ENCODE measurements at places on chromosomes 16 and 17.
A peak's percentile ranks its signal among the peaks of the same experiment; 100 is the strongest.

- no peak for DNase-seq
Observed at GRCh38 chr17:68401288-68401687, 56.0 kb downstream of the WIPI1 start.

DNA sequence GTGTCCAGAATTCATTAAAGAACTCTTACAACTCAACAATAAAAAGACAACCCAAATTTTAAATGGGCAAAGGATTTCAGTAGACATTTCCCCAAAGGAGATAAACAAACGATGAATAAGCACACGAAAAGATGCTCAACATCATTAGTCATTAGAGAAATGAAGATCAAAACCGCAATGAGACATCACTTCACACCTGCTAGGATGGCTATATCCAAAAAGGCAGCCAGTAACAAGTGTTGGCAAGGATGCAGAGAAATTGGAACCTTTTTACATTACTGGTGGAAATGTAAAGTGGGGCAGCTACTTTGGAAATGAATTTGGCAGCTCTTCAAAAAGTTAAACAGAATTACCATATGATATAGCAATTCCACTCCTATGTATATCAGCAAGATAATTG lies 42.0 kb downstream of the PITPNM3 start:
- no peak for DNase-seq

GRCh38 chr16:61957075-61957855 lies 79.0 kb downstream of the CDH8 start:
- no peak for DNase-seq

DNA sequence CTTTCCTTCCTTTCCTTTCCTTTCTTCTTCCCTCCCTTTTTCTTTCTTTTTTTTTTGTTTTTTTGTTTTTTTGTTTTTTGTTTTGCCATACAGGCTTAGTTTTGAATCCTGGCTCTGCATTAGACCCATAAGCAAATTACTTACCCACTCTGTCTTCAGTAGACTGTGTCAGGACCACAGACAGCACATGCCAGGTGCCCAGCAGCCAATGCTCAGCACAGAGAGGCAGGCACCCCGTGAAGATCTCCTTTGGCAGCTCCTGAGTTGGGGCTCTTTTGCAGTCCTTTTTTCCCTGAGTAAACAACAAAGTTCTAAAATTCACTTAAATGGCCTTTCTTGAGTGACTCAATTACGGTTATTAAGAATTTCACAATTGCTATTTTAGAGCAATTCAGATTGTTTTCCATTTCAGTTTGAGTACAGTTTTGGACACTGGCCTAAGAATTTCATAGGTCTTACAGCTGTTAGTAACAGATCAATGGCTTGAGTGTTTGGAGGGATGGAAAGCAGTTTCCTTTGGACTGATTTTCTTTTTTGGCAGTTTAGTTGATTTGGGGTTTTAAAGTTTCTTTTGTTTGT lies 26.2 kb upstream of the SLC5A11 start:
- no peak for DNase-seq

GRCh38 chr17:79690466-79690865 lies 40.3 kb upstream of the ENPP7 start:
- DNase-seq = no peak

DNA sequence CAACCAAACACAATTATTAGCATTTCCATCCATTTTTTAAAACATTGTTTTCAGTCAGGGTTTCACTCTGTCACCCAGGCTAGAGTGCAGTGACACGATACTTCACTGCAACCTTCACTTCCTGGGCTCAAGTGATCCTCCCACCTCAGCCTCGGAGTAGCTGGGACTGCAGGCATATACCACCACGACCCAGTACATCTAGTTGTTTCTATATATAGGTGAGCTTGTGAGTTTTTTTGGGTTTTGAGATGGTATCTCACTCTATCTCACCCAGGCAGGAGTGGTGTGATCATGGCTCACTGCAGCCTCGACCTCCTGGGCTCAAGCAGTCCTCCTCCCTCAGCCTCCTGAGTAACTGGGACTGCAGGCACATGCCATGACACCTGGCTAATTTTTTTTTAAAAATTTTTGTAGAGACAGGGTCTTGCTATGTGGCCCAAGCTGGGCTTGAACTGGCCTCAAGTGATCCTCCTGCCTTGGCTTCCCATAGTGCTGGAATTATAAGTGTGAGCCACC lies 21.5 kb upstream of the ATP5MC1 start:
- peak; percentile 42 for DNase-seq

DNA sequence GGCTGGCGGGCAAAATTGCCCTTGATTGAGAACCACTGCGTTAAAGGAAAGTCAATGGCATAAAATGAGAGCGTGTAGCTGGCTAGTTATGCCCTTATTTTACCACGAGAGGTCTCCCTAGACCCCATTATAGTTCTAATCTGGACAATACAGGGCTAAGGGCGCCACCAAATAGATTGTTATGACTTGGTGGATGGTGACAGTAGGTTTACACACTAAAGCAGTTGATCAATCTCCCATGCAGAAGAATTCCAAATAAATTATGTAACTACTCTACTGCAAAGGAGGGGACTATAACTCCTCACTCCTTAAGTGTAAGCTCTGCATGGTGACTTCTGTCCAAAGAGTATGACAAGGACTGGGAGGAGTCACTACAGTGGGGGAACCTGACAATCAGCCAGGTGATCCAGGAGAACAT lies 20.4 kb upstream of the YPEL2 start:
- peak; percentile 90 for DNase-seq

- no peak for DNase-seq
Observed at GRCh38 chr17:34725725-34726124, 146.3 kb downstream of the TMEM132E start.

- DNase-seq = no peak
Observed at GRCh38 chr17:34826332-34826731, 134.9 kb downstream of the CCT6B start.

DNA sequence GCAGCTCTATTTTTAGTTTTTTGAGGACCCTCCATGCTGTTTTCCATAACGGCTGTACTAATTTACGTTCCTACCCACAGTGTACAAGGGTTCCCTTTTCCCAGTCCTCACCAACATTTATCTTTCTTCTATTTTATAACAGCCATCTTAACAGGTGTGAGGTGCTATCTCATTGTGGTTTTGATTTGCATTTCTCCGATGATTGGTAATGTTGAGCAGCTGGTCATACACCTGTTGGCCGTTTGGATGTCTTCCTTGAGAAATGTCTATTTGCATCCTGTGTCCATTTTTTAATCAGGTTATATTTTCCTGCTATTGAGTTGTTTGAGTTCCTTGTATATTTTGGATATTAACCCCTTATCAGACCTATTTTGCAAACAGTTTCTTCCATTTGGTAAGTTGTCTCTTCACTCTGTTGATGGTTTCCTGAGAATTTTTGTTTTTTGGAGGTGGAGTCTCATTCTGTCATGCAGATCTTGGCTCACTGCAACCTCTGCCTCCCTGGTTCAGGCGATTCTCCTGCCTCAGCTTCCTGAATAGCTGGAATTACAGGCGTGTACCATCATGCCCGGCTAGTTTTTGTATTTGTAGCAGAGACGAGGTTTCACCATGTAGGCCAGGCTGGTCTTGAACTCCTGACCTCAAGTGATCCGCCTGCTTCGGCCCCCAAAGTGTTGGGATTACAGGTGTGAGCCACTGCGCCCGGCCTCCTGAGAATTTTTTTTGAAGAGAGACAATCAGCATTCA lies 279.6 kb downstream of the SNX29 start:
- no peak for DNase-seq

- DNase-seq = no peak
Observed at GRCh38 chr17:74383141-74383540, 15.8 kb downstream of the GPR142 start.

GRCh38 chr16:67148656-67149275 lies 2.0 kb downstream of the B3GNT9 start:
- DNase-seq = no peak

DNA sequence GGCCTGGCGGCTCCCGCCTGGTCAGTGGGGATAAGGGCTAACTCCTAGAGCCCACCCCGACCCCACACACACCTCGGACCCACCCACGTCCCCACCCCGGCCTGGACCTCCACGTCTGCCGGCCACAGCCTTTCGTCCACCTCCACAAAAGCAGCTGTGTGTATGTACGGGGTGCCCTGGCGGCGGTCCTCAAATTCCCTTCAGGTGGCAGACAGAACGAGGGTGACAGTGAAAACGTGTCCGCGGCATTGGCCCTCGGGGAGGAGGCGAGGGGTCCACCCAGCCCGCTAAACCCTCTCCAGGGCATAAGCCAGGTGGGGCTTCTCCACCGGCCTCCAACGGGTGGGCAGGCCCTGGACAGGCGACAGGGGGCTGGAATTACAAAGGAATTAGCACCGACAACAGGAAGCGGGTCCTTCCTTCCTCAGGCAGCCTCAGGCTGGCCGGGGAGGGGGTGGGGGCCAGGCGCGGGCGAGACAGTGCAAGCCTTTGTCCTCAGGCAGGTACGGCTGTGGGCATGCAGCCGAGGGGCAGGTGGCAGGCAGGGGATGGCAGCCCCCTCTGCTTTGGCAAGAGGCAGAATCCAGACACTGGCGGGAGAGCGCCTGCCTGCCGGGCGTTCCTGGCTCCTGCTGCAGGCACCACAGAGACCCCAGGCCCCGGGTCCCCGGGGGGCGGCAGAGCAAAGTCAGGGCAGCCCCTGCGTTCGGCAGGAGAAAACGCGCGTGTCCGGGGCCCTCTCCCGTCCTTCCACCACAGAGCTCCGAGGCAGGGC lies 12.3 kb upstream of the PITPNA start:
- DNase-seq = no peak

DNA sequence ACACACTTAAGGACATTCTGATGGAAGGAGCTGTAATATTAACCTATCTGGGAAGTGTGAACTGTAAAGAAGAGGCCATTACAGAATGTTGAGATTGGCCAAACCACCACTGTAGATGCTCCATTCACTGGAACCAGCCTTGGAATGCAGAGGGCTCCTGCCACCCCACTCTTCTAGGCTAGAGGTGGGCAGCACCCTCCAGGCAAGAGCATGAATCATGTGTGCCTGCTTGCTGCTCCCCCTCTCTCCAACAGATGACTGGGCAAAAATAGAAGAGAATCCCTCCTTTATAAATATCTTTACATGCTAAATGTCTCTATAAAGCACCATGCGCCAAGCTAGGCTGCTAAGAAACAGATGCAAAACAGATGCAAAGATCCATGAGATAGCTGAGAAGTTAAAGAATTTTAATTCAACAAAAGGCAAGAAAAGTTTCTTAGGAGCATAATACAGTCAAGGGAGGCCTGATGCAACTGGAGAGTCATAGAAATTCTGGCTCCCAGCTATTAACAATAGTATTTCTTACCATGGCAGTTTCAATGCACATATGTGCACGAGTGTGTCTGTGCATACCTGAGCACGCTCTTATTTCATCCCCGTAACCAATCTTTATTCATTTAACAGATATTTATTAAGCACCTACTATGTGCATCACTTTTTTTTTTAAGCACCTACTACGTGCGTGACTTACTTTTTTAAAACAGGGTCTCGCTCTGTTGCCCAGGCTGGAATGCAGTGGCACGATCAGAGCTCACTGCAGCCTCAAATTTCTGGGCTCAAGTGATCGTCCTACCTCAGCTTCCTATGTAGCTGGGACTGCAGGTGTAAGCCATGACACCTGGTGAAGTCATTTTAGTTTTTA lies 53.6 kb downstream of the GRIN2A start:
- DNase-seq = no peak

GRCh38 chr17:56038131-56038530 lies 115.1 kb upstream of the ANKFN1 start:
- no peak for DNase-seq

DNA sequence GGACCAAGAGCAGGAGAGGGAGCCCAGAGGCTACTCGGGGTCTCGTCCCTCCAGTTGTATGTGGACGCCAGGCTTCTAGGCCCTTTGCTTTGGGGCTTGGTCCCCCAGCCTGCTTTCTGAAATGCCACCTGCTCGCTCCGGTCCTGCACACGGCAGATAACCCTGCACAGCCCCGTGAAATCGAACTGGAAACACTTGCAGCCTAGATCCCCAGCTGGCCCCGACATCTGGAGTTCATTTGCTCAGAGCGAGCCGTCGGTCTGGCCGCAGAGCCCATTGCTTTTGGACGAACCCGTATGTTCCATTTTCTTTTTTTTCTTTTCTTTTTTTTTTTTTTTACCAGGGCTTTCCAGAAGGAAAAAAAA lies 22.9 kb downstream of the C1QTNF1 start:
- no peak for DNase-seq

DNA sequence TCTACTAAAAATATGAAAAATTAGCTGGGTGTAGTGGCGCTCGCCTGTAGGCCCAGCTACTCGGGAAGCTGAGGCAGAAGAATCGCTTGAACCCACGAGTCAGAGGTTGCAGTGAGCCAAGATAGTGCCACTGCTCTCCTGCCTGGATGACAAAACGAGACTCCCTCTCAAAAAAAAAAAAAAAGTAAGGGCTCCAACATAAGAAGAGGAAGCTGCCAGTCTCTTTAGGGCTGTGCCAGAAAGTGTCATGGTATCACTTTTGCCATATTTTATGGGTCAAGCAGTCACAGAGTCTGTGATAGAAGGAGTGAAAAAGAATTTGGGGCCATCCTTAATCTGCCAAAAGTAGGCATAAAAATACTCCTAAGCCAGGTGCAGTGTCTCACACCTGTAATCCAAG lies 1.4 kb upstream of the PIPOX start:
- no peak for DNase-seq

DNA sequence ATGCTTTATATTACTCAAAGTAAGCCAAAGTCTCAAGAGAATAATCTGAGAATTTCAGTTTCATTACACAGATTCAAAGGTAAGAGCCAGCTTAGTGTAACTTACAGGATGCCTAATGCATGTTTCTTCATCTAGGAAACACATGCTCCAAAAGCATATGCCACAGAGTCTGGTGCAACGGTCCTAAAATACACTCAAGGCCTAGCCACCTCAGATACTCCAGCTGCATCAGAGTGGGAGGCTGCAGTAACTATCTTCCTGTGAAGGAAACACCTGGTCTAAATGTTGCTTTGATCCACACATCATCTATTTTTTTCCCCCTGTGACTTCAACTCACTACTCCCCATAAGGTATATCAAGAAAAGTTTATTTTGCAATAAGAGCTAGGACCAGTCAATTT lies 51.6 kb upstream of the CORO6 start:
- no peak for DNase-seq

GRCh38 chr17:3678095-3678820 lies 9.6 kb downstream of the EMC6 start:
- DNase-seq = peak; percentile 52

DNA sequence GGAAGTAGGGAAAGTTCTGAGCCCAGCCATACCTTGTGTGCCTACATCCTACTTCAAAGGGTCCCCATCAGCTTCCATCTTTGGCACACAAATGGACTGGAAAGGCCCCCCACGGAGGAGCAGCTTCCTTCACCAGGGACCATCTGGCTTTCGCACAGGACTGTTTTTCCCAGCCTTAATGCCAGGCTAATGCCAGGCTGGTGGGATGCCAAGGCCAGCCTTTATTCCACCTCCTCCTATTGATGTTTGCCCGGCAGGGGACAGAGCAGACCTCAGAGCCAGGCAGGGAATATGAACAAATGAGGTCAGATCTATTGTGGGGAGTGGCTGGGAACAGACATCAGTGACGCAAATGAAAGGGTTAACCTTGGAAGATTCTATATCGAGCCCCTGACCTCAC lies 5.7 kb downstream of the GPR179 start:
- DNase-seq = no peak

Measured in NCI-H82 (cell line).